Inflammatory macrophage treated with lipopolysaccharide for 4 hours (primary cell): ENCODE measurements at places on chromosomes 4 and X.
A peak's percentile ranks its signal among the peaks of the same experiment; 100 is the strongest.

DNA sequence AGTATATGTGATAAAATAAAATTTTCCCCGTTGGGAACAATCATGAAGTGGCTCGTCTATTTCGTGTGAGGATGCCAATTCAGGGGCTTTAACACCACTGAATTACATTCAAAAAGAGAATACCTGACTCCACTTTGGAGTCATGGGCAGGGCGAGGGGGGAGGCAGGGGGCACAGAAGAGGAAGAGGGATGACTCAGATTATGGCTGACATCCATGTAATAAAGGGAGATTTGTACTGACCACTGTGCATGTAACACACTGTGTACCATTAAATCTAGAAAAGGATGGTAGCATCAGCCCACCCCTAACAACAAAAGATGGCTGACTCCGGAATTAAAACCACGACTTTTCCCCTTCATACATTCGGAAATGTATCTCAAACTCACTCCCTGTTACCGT lies 1.3 kb downstream of the SLC9A7 start:
- DNase-seq = no peak

GRCh38 chr4:173680278-173680677 lies 150.2 kb upstream of the HAND2 start:
- DNase-seq = no peak

GRCh38 chr4:94411296-94411695 lies 40.4 kb upstream of the PDLIM5 start:
- DNase-seq = no peak

GRCh38 chr4:63937961-63938360 lies 471.3 kb downstream of the TECRL start:
- no peak for DNase-seq

GRCh38 chrX:42804524-42804923 lies 26.6 kb upstream of the PPP1R2C start:
- DNase-seq = no peak

GRCh38 chr4:40856840-40857362 lies 107.1 kb downstream of the NSUN7 start:
- peak; percentile 55 for DNase-seq

- DNase-seq = peak; percentile 70
Measured at GRCh38 chrX:154308108-154308946, 12.7 kb downstream of the TKTL1 start.

GRCh38 chr4:156378033-156378665 lies 424.5 kb upstream of the CTSO start:
- DNase-seq = peak; percentile 37
